Stimulated activated CD4-positive, alpha-beta T cell treated with anti-CD3 and anti-CD28 coated beads, Interleukin-1b, Interleukin-23, amount 100 ng/mL, for 24 hours (primary cell): ENCODE measurements at places on chromosomes 5 and 9.

DNA sequence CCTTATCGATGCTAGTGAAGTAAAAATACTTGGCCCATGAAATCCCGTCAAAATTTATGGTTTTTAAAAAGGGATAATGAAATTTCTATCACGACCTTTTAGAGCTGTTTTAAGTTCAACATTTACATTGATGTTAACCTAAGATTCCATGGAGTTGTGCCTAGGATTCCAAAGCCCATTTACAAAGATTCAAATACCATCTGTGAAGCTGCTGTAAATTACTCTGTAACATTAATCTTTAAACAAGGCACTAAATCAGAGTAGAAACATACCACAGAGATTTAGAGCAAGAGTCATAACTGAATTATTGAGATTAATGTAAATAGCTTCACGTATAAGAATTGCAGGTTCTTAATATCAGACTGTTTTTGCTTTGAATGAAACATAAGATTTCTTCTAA, 17.7 kb downstream of the POU5F2 start:
- no peak for DNase-seq

DNA sequence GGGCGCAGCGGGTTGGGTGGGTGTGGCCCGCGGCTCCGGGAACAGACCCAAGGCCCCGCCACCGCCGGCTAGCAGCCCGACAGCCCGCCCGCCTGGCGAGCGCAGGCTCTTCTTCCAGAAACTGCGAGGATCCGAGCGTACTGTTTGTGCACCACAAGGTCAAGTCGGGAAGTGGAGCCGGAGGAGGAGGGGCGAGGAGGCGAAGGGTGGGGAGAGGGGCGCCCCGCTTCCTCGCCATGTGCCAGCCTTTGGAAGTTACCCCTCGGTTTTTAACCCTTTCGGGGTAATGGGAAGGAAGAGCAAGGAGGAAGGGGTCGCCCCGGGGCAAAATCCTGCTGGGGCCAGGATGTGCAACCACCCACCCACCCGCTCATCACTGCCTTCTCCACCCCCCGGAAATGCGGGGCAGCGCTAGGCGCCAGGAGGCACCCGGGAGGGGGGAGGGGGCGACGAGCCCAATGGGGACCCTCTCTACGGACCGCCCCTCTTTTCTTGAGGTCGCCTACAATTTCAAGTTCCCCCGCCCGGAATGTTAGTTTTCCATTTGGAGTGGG, 1.1 kb upstream of the JADE2 start:
- no peak for DNase-seq

GRCh38 chr9:84000186-84000585, 19.6 kb downstream of the RMI1 start:
- no peak for DNase-seq

- no peak for DNase-seq
These were observed 75.2 kb upstream of the MPDZ start for GRCh38 chr9:13354733-13355132.

DNA sequence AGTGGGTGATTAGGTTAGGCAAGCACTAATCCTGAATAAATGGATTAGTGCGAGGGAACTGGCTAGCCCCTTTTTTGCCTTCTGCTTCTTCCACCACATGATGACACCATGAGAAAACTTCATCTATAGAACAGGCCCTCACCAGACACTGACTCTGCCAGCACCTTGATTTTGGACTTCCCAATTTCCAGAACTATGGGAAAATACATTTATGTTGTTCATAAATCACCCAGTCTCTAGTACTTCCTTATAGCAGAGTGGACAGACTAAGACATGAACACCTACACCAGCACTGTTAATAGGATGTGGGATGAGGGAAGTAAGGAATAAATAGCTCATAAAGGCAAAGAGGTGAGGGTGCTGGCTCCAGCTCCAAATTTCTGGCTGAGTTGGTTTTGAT, 1.4 kb downstream of the ZNF622 start:
- DNase-seq = no peak

DNA sequence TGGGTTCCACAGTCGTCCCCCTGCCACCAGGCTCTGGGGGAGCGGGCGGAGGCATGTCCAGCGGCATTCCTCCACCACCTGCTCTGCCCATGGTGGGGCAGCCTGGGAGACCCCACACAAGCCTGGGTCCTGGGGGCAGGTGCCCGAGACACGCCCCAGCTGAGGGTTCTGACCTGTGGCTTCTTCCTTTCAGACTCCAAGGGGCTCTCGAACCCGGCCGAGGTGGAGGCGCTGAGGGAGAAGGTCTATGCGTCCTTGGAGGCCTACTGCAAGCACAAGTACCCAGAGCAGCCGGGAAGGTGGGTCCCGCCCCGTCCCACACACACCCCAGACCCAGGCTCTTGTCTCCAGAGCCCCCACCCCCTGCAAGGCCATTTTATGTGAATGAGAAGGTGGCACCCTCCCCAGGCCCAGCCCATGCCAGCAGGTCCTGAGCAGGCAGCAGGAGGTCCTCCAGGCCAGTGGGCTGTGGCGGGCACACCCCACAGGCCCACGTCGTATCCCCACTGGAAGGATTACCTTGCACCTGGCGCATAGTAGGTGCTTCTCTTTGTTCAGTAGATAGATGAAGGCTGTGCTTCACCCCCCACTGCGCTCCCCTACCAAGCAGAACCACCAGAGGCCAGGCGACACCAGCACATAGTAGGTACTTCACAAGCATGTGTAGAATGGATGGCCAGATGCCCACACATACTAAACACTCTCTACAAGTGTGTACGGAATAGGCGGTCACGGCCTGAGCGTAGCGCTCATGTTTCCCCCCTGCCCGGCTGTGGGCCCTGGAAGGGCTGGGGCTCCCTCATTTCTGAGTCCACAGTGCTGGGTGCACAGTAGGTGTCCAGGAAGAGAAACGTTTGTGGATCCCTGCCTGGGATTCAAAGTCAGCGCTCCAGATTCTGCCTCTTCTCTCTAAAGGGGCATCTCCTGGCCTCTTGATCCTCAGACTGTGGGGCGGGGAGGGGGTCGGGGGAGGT, 107.9 kb downstream of the RXRA start:
- DNase-seq = no peak

DNA sequence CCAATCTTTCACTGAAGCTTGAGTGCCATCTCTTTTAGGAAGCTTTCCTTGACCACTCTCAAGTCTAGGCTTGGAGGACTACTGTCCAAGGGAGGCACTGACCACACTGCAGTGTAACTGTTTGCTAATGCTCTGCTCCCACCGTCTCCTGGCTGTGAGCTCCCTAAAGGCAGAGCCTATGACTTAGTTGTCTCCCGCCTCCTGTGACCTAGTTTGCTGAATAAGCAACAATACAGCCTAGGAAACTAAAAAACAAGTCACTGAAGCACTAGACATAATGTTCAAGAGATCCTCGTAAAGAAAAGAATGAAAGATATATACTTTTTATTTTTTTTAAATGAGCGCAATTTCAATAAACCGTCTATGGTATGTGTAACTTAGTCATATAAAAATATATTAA, 31.4 kb downstream of the LIX1 start:
- DNase-seq = no peak

- DNase-seq = no peak
These were observed 151.2 kb upstream of the RUSC2 start for GRCh38 chr9:35338561-35339274.

GRCh38 chr9:15755660-15756059, 202.8 kb downstream of the CCDC171 start:
- DNase-seq = no peak

GRCh38 chr5:9089893-9090292, 456.0 kb downstream of the SEMA5A start:
- DNase-seq = no peak

DNA sequence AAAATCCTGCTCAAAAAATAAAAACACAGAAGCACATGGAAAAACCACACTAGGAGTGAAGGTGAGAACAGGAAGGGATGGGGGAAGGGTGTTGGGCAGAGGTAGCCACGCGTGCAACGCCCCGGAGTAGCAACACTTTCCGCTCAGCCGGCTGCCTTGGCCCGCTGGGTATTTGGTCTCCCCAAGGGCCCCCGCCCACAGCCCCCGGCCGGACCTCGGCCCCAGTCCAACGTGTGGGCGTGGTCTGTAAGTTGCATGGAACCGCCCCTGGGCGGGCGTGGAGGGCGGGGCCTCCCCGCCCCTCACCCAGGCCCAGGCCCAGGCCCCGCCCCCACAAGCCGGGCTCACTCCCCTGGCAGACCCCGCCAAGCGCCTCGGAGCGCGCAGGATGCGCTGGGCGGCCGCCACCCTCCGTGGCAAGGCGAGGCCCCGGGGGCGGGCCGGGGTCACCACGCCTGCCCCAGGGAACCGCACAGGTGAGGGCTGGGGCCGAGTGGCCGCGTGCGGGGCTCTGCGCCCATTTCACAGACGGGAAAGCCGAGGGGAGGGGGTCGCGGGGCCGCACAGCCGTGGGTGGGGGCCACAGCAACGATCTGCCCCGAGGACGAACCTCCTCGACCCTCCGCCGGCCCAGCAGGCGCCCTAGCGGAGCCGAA, at the start of gene SUSD3:
Gene SUSD3, plus strand, starts transcription at position 347 of the 656 bp plus-strand sequence. Its CDS starts 42 bp downstream, at position 389.
- no peak for DNase-seq

DNA sequence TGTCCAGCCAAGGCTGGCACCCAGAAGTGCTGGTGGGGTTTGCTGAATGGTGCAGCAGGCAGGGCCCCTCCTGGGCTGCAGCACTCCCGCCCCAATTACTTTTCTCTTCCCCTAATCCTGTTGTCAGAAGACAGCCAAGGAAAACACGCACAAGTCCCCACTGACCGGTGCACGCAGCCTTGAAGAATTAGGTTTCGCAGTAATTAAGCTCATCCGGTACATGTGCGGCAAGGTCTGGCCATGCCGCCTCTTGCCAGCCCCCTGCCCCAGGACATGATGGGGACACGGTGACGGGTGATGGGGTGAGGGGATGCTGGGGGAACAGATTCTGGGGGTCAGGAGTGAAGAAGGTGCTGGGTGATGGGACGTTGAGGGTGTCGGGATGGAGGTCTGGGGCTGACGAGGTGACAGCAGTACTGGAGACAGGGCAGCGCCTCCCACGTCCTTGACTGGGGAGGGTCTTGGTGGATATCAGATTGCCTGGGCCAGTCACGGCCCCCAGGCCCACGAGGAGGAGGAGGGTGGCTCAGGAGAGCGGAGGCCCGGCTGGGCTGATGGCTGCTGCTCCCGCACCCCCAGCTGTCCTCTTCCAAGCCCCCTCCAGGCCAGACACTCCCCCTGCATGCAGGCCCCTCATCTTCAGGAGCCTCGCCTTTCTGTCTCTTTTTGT, 34.9 kb downstream of the BARX1 start:
- DNase-seq = no peak

- peak; percentile 47 for DNase-seq
These were observed at the start of gene AK3 for GRCh38 chr9:4740638-4741364. AK3 (minus strand) TSS chr9:4741202; CDS start chr9:4741087, 115 bp downstream.

DNA sequence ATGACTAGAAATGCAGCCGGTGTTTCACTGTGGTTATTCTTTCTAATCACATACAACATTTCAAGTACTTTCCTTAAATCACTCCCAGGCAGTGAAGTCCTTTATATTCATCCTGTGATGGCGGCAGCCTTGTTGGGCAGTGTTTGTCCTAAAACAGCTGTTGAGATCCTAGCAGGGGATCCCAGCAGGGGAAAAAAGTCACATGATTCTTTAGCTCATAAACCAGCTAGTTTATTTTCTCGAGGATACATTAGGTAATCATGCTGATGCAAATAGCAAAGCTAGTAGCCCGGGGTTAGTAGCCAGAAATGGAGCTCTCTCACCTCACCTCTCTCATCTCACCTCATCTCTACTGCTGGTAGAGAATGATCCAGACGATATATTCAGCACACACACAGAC, 70.5 kb downstream of the FOXD1 start:
- no peak for DNase-seq

DNA sequence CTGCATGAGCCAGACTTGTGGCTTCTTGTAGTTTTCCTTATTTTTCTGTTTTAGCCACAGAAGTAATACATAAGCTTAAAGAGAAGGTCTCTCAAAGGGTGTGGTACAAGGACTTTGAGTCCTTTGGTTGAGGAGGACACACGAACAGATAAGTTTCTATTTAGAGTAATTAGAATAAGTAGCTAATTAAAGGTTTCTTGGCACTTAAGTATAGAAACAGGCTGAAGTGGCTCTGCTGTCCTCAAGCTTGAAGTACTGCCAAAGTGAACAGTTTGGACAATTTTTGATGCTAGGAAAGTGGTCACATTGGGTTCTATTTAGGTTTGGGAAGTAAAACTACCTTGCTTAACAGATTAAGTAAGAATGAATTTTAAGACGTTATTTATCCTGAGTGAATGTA, 278.3 kb upstream of the MPDZ start:
- DNase-seq = no peak

DNA sequence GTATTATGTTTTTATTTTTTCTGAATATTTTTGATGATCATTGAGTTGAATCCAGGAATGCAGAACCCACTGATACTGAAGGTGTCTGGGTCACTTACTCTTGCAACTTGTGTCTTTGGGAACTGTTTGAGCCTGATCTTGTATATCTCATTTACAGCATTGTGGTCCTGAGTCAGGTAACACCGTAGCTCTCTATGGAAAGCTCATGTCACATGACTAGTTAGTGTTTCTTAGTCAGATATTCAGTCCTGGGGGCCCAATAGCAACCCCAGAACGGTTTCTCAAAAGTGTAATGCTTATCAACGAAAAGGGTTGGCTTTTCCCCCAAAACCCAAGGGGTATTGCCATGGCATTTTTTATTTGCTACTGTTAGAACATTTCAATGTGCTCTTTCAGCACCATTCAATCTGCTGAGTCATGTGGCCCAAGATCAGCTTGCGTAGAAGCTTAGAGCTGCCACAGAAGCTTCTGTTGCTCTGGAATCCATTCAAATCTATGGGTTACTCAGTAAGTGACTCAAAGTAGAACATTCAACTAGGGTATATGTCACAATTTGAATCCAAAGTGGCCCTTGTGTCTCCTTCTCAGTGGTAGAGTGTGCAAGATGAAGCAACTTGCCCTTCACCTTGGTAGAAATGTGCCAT, 12.1 kb upstream of the PTAR1 start:
- no peak for DNase-seq

DNA sequence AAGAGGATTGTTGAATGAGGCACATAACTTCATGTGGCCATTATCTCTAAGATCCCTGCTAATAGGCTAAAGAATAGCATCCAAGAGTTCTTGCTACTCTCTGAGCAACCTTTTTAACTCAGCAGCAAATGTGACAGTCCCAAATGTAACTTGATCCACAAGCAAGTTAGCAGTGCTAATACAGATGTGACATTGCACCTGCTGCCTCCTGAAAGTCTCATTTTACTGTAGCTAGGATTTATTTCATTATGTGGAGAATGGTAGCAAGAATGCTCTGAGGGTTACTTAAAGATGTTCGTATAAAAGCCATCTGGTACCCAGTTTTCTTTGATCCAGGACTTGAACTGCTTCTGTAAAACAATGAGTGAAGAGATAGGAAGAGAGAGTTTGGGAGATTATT, 45.8 kb downstream of the CDH10 start:
- no peak for DNase-seq

- no peak for DNase-seq
These were observed 1258.0 kb upstream of the CDH9 start for GRCh38 chr5:28296254-28297013.

GRCh38 chr5:19918780-19919179, 69.2 kb downstream of the CDH18 start:
- DNase-seq = no peak

GRCh38 chr5:151924564-151925301, at the start of gene GLRA1:
GLRA1 (minus strand) TSS chr5:151924851; CDS start chr5:151924549, 302 bp downstream.
- DNase-seq = peak; percentile 12

- no peak for DNase-seq
These were observed 15.7 kb downstream of the NUP155 start for GRCh38 chr5:37355161-37355560.
